NCI-H146 (cell line): ENCODE measurements at places on chromosomes 4 and X.

GRCh38 chrX:119482481-119483480, 14.5 kb downstream of the SLC25A5 start:
- DNase-seq = peak; percentile 71

GRCh38 chrX:56572975-56573374, 9.5 kb downstream of the UBQLN2 start:
- DNase-seq = no peak

DNA sequence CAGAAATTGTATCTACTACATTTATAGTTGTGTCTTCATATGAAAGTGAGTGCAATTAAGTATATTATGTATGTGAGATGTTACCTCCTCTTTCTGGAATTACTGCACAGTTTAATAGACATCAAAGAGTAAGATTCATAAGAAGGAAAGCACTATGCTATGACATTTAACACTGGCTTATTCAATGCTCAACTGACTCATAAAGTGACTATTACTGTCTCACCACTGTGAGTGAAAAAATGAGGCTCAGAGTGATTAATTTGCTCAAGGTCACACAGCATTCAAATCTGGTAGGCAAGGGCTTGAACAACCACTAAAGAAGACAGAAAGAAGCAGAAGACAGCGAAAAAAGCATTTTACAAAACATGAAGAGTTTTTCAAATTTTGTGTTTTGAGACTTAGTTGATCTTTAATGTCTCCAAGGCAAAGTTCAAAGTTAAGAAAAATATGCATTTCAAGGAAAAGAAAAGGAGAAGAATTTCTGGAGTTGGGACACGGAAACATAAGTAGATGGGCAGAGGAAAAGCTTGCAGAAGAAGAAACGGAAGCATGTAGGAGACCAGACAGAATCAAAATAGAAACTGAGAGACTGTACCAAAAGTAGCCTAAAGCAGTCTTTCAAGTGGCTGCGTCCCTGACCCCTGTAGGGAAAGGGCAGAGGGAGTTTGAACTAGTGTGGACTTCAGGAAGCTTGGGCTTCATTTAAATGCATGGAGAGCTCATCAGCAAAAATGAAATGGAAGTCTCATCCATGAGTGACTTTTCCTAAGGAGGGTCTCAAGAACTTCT, 66.3 kb downstream of the KCNIP4 start:
- no peak for DNase-seq

DNA sequence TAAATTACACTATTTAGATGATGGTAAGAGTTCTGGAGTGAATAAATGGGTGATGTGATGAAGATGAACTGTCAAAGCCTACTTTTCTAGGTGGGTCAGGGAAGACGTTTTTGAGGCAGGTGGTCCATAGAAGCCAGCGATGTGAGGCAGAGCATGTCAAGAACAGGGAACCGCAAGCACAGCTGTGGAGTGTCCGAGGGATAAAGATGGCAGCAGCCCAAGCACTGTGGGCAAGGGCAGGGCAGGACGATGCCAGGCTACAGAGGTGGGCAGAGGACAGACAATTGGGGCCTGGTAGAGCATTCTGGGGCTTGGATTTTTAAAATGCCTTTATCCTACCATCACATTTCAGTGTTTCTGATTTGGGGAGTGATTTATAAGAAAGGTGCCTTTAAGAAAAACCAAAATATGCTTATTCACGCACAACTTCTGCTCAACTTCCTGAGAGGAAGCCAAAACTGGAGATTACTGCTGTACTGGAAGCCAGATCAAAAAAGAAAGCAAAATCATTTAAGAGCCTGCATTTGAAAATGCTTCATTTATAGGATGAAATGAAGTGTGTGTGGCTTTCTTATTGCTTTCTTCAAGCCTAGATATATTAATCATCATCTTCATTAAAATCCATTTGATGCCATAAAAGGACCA, 119.0 kb upstream of the WDR17 start:
- no peak for DNase-seq

DNA sequence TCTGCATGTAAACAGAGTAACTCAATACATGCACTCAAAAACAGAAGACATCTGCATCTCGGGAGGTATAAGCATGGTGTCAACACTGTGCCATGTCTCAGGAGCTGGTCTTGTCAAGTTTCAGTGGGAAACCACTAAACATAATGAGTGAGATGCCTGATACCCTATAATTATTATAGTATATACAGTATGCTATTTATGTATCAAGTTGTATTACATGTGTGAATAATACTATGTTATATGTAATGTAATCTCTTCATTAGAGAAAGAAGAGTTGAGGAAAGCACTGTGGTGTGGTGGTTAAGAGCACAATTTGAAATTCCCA, 2.5 kb downstream of the PPBP start:
- DNase-seq = no peak

DNA sequence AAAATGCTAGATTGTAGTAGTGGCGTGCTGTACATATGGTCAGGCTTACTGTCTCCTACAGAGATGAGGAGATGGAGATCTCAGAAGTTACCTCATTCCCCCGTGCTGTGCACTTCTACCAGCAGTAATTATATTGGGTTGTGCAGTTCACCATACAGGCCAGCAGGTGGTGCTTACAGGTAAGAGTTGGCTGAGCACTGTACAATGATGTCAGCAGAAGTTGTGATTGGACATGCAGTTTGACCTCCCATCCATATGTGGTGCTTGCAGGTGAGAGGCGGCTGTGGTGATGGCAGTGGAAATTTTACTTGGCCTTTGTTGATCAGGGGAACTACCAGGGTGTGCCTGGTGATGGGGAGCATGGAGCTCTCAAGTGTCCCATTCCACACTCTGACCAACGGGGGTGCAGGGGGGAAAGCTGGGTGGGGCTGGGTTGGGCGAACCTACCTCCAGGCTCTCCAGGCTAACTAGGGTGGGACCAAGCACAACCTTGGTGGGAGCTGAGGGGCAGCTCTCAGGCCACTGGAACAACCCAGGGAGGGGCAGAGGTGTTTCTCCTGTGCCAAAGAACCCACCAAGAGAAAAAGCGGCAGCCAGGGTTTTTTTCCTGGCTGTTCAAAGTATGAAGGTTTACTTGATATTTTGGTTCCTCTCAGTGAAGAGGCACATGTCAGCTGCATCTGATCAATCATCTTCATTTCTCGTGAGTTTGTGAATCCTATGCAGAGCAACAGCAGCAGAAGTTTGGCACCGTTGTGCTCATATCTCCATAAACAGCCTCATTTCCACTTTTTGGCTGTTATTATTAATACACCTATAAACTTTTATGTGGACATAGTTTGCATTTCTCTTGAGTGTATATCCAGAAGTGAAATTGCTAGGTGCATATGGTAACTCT, 73.8 kb upstream of the FREM3 start:
- peak; percentile 32 for DNase-seq

- DNase-seq = no peak
These were observed 93.8 kb downstream of the INPP4B start for GRCh38 chr4:142752202-142752786.

GRCh38 chr4:10028910-10029309, 7.6 kb upstream of the SLC2A9 start:
- peak; percentile 49 for DNase-seq

DNA sequence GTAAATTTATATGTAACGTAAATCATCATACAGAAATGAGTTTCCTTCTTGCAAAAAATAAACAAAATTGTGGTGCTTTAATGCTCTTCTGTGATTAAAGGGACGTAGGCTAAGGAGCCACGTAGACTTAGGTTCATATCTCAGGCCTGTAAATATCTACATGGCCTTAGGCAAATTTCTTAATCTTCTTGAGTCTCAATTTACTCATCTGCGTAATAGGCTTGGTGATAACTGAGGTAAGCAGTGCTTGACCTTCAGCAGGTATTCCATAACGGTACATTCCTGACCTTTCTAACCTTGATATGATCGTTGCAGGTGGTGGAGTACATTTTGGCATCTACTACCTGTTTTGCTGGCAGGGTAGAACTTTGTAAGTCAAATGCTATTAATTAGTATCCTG, 65.2 kb upstream of the TLR3 start:
- no peak for DNase-seq

- DNase-seq = no peak
These were observed 48.3 kb upstream of the HPGDS start for GRCh38 chr4:94390804-94391410.

DNA sequence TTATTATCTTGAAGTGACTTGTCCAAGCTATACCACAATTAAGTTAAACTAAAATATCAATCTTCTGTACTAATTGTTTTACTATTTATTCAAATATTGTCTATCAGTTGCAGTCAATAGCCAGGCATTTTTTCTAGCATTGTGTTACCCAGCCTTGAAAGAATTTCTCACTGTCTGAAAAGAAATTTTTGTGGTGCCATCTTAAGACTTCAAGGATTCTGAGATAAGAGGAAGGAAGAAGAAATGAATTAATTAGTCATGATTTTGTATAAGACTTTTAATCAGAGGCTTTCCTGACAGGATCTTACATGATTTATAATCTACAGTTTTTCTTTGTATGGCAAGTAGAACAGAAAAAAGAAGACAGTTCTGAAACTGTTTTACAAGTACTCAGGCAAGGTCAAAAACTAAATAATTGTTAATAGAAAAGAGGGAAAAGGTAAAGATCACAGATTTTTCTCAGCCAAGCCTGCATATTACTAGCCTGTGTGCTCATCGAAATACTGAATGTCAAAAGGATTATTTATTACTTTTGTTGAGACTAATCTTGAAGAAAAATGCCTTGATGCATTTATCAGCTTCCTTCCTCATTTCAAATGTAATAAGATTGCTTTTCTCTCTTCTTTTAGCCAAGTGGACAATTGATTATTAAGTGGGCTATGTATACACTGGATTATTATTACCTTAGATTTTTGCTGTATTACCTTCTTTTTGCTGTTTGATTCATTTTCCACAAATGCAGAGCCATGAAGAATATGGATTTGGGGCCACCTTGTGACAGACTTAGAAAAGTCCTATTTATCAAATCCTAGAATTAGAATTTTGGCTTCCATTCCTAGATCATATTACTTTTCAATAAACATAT, 53.8 kb downstream of the CXCL1 start:
- peak; percentile 14 for DNase-seq

- DNase-seq = no peak
These were observed 1.5 kb downstream of the LAP3 start for GRCh38 chr4:17578482-17578891.

GRCh38 chr4:146472404-146472803, 49.3 kb downstream of the SLC10A7 start:
- peak; percentile 80 for DNase-seq

DNA sequence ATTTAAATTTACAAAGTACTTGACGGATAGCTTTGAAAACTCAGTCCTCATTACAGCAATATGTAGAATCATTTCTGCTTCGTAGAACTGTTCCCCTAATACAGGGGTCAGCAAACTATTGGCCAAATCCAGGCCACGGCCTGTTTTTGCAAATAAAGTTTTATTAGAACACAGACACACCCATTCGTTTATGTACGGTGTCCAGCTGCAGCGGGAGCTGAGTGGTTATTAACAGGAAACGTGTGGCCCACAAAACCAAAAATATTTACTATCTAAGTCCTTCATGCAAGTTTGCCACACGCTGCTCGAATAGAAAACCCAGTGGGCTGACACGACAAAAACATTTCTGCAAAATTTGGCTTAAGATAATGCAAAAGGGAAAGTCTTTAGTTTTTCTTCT, 146.5 kb downstream of the AFAP1 start:
- DNase-seq = no peak

- DNase-seq = peak; percentile 69
These were observed 3.8 kb downstream of the CXXC4 start for GRCh38 chr4:104490770-104491480.
